ENCODE measurements at places on chromosomes 2 and 18.

GRCh38 chr2:136383167-136383566 lies 265.2 kb upstream of the CXCR4 start:
- DNase-seq: no peak

DNA sequence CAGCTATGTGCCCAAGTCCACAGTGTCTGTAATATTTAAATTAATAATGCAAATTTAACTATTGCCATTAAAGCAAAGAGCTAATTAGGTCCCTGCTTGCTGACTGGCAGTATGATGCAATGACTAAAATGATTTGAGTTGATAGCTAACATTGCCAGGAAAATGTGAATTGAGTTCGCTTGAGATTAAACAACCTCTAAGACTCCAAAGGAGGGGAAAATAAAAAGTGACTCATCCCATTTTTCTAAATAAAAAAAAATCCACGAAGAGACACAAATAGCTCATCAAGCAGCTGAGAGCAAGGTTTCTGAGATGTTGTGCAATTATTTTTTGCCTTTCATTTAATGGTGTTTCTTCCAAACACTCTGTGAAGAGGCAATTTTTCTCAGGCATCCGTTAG lies 413.0 kb downstream of the MTX2 start:
- DNase-seq: no peak

GRCh38 chr2:112728029-112728362 lies 7.2 kb downstream of the NT5DC4 start:
- DNase-seq: no peak

DNA sequence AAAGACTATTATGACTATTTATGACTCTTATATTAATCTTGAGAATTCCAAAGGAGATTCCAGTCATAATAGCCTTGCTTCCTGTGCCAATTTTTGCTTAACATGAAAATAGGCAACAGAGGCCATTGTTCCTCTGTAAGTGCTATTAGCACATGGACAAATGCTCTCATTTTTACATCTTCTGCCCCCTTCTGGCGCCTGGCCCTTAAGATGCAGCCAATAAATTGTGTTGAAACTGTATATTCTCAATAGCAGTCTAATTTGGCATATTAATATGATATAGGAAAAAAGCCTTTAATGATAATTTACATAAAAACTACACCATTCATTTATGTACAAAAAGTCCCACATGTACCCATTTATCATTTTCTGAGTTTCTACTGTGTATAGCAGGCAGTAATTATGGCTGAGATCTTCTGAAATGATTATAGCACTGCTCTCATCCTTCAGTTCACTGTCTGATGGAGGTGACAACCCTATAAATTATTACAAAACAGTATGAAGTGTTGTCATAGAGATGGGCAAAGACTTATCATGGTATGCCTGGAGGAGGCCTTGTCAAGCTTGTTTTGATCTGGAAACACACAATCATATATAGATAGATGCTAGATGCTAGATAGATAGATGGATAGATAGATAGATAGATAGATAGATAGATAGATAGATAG lies 613.3 kb downstream of the TSN start:
- DNase-seq: no peak

- no peak for DNase-seq
These were observed 30.8 kb downstream of the CCDC150 start for GRCh38 chr2:196670342-196670741.

DNA sequence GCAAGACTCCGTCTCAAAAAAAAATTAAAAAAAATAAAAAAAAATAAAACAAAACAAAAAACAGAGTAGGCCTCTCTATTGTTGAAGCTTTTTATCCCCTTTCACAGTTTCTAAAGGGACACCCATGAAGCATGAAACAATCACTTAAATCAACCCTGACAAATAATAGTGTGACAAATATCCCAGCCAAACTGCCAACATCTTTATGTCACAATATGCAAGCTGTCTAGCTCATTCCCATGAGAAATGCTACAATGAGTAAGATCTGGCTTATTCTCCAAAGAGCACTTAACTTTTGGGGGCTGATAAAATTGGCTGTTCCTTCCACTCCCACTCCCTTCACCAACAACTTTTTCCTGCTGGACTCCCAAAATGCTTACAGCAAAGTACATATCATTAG lies 21.7 kb upstream of the ABCA12 start:
- no peak for DNase-seq
